ENCODE measurements at places on chromosomes 2 and 18. TPM values are rescaled to one million over a fixed set of nuclear protein-coding genes. Genes with fewer than 3 reads are reported as not detected.

- DNase-seq: no peak
Measured at GRCh38 chr2:236847538-236848263, 238.0 kb upstream of the COPS8 start.

GRCh38 chr2:217065012-217065290 lies 205.1 kb upstream of the TNP1 start:
- DNase-seq: no peak

DNA sequence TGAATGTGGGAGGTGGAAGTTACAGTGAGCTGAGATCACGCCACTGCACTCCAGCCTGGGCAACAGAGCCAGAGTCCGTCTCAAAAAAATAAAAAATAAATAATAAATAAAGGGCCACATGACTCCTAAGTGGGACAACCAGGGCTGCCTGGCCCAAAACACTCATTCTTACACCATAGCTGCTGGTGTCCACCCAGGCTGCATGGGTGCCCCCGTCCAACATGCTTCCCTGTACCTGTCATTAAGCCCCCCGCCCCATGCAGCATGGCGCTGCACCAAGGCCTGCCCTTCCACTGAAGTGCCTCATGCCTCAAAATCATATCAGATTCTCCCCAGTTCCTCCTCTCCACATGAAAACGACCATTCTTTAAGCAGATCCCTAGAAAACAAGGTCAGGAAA lies 10.8 kb downstream of the GALM start:
- no peak for DNase-seq

- DNase-seq: no peak
Measured at GRCh38 chr2:43241558-43241957, 15.2 kb upstream of the ZFP36L2 start.

DNA sequence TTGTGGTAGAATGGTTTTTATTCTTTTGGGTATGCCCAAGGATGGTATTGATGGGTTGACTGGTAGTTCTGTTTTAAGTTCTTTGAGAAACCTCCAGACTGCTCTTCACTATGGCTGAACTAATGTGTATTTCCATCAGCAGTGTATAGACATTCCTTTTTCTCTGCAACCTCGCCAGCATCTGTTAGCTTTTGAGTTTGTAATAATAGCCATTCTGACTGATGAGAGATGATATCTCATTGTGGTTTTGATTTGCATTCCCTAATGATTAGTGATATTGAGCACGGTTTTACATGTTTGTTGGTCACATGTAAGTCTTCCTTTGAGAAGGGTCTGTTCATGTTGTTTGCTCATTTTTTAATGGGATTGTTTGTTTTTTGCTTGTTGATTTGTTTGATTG lies 1348.7 kb upstream of the NXPH2 start:
- DNase-seq: no peak

Gene IL36G
- not detected for total RNA-seq

Measured in naive thymus-derived CD8-positive, alpha-beta T cell (primary cell).